Stimulated activated CD4-positive, alpha-beta T cell treated with anti-CD3 and anti-CD28 coated beads, Interleukin-2, amount 100 ng/mL, for 24 hours (primary cell): ENCODE measurements at places on chromosomes 11 and 22.
A peak's percentile ranks its signal among the peaks of the same experiment; 100 is the strongest.

DNA sequence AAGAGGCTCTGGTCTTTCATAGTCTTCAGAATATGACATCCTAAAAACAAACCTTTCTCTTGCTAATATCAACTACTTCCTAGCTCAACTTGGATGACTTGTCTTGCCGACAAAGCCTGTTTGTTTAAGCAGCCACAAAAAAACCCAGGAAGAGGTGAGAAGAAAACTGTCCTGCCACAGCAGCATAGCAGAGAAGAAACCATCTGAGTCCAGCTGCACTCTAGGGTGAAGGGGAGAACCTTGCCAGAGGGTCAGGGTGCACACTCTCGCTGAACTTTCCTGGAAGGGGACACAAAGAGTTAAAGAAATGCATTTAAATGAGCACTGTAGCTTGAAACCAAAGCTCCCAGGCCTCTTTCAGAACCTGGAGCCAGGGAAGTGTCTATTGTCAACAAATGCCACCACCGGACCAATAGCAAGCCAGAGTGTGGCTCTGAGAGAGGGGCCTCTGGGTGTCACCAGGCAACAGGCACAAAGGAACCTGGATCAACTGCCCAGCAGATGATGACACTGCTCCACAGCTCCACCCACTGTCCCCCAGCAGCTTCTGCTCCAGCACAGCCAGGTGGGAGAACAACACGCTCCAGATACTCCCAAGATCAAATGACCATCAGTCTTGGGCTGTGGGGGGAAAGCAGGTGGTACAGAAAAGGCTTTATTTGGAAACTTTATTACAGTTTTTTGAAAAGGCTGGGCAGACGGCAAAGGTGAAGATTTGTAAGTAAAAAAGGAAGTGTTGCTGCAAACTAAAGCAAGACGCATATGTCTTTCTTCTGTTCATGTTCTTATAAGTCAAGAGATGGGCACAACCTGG, 105.7 kb downstream of the RASSF10 start:
- DNase-seq, result no peak

DNA sequence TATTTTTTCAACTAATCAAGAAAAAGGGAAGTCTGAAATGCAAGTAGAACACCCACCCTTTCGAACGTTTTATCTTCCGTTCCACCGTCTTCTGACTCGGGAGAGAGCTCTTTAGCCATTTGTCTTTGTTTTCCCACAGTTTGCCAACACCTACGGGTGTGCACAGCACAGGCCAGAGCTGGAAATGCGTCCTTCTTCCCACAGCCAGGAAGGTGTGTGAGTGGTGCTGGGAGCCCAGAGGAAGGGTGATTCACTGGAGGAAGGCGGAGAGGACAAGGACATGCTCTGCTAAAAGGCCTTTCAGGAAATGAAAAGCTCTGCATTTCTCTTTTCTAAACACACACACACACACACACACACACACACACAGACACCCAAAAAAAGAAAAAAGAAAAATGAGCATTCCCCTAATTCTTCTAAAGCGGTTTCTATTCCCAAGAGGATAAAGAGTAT, 18.5 kb downstream of the ENDOD1 start:
- no peak for DNase-seq

DNA sequence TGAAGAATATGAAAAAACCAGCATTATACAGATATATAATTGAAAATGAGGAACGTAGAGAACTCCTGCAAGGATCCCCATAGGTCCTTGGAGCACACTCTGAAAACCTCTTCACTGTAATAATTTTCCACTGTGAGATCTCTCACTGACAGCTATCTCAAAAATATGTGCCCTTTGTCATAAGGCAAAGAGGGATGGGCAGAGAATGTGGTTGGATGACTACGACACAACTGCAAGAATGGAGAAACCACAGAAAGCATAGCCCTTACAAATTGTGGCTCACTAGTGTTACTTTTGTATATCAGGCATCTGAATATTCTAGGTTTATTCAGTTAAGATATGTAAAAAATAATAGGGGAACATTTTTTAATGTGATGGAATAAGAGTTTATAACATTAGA, 7.9 kb upstream of the CTSC start:
- DNase-seq, result no peak

- DNase-seq, result peak; percentile 21
Observed at GRCh38 chr22:46934746-46935491, 172.5 kb downstream of the TBC1D22A start.

- DNase-seq, result no peak
Observed at GRCh38 chr11:128573638-128574037, 13.7 kb downstream of the ETS1 start.
